ENCODE measurements at places on chromosomes 7 and 10.

- DNase-seq, result no peak
Measured at GRCh38 chr7:31647511-31647910, 39.5 kb upstream of the PPP1R17 start.

DNA sequence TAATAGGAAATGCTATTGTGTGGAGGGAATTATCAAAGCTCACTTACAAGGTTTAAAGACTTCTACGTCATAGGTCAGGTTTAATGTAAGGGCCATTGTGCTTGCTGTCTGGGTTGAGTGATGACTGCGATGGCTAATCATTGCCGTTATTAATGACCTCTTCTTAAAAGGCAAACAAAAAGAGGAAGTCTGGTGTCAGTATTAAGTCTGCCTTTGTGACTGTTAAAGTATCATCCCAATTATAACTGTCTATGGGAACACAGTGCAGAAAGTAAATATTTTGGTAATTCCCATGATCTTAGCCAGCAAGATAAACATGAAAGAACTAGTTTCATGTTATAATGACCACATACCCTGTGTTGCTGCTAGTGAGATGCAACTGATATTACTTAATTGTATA is 382.4 kb downstream of the BBS9 start:
- no peak for DNase-seq

DNA sequence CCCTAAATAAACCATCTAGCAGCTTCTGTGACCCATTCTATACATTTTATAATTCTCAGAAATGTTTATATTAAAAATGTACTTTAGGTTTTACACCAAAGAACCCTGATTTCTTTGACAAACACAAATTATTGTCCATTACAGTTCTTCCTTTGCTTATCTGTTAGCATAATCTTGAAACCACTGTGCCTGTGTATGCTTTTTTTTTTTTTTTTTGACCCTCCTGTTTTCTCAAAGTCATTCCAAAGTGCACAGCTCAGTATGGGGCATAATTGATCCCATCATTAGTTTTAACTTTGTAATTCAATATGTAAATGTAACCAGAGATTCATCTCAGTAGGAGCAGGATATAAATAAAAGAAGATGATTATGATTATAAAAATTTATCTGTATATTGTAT is 229.3 kb downstream of the DGKB start:
- no peak for DNase-seq

GRCh38 chr7:14583518-14583917 is 319.0 kb downstream of the DGKB start:
- no peak for DNase-seq

- no peak for DNase-seq
Measured at GRCh38 chr10:87729940-87730339, 70.3 kb downstream of the PAPSS2 start.

GRCh38 chr10:67648613-67649229 is 47.3 kb downstream of the CTNNA3 start:
- no peak for DNase-seq

DNA sequence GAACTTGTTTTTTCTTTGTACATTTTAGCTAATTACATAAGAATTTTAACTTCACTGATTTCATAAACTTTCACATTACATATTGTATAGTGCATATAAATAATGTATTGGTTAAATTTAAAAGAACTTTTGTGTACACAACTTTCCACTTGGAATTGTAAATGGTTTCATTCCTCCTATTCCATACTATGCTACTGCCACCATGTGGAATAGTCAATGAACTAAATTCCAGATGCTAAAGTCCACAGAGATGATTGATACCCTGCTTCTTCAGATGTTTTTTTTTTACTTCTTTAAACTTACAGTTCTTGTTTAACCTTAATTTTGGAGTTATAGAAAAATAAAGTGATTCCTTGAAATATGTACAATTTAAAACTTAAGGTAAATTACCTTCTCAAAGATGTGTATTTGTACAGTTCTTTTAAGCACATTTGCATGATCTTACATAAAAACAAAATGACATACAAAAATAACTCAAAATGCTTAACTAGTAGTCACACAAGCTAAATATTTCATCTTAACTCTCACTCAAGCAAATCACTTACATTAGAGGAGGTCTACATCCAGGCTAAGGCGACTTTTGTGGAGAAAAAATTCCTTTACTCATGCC is 247.6 kb upstream of the HGF start:
- DNase-seq, result no peak

DNA sequence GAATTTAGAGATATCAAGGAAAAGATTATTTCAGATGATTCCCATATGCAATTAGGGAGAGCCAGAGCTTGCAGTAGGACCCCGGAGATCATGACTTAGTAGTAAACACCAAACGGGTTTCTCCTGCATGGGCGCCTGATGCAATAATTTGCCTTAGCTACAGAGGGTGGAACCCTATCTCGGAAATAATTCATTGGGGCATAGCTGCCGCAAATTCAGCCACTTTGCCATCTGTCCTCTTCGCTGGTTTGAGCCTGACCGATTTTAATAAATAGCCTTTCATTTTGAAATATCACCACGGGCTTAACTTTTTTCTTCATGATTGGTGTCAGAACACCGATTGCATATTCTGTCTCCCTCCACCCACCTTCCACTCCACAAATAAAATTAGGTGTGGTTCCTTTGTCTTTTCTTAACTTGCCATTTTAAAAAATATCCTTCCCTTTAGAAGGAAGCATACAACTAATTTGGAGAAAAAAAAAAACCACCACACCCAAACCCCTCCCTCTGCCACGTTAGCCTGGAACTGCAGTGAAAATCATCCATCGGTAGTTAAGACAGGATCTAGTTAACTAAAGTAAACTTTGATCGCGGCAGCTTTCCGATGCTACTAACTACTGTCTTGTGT is 1.4 kb downstream of the GARS1 start:
- DNase-seq, result no peak

- DNase-seq, result no peak
Measured at GRCh38 chr10:128747582-128748346, 621.5 kb upstream of the MKI67 start.

DNA sequence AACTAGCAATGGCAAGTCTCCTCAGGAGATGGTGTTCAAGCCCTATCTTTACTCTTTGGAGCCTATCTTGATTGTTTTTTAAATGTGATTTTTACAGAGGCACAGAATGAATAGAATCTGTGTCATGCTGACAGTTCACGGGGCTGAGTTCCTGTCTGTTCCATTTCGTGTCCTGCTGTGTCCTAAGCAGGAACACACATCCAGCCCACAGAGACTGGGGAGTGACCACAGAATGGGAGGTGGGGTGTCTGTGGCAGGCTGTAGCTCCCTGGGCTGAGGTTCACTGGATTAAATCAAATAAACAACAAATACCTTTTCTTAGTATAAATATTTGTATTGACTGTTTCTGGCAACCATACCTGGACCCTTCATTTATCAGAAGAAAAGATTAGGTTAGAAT is 73.4 kb upstream of the CARD11 start:
- DNase-seq, result no peak

DNA sequence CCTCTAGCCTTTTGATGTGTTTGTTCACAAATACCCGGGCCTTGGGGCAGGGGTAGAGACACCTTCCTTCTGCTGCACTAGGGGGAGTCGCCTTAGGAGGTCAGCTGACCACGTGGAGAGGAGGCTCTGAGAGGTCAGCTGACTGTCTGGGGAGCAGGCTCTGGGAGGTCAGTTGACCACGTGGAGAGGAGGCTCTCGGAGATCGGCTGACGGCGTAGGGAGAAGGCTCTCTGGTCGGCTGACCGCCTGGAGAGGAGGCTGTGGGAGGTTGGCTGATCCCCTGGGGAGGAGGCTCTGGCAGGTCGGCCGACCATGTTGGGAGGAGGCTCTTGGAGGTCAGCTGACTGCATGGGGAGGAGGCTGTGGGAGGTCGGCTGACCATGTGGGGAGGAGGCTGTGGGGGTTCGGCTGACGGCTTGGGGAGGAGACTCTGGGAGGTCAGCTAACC is 59.6 kb upstream of the LYZL1 start:
- no peak for DNase-seq

DNA sequence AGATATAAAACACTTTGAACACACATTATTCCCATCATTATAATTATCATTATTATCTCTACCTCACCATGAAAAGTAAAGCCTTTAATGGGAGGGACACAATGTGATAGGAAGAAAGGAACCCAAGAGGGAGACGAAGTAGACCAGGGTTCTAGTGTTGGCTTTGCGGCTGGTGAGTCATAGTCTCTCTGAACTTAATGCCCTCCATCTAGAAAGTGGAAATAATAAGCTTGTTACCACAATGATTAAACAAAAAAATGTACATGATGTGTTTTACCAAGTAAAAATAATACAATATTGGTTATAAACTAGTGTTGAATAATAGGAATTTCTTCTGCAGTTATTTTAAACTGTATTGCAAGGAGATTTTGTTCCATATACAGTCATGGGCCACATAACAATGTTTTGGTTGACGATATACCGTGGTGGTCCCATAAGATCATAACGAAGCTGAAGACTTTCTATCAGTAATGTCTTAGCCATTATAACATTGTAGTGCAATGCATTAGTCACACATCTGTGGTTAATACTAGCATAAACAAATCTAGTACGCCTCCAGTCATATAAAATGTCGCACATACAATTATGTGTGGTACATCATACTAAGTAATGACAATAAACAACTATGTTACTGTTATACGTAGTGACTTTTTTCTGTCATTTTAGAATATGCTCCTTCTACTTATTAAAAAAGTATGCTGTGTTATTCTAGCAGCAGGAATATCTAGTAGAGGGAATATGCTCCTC is 450.6 kb upstream of the SORCS1 start:
- no peak for DNase-seq
